Lower lobe of right lung (tissue), 2 donors: ENCODE measurements at places on chromosomes 1 and 21.

GRCh38 chr1:212030936-212031528, 4.3 kb downstream of the INTS7 start:
- no peak for DNase-seq

DNA sequence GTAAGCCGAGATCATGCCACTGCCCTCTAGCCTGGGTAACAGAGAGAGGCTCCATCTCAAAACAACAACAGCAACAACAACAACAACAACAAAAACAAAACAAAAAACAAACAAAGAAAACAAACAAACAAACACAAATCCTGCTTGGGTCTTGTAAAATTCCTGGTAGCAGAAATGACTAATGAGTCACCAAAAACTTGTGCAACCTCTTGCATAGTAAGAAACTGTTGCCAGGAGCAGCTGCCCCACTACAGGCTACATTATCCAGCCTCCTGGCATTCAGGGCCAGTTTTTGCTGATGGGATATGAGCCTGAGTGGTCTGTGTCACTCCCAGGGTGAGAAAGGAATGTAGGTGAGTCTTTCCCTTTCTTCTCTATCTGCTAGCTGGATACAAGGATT, 245.4 kb downstream of the TNR start:
- no peak for DNase-seq

GRCh38 chr1:183995322-183996039, 42.0 kb downstream of the COLGALT2 start:
- DNase-seq: peak; percentile 49

DNA sequence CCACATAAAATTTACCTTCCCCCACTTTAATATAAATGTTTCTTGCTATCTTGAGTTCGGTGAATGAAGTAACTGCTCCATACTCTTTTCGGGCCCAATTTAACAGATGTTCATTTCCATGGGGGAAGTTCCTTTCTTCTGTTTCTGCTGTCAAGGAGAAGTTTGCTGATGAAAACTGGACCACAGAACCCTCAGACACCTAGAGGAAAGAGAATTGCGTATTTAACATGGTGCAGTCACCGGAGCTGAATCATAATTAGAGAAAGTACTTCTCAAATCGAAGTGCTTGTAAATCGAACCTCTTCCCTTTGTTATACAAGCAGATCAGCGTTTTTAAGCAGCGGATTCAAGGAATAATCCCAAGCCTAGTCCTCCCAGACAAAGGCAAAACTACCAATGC, 151.2 kb downstream of the TGFBR3 start:
- no peak for DNase-seq

GRCh38 chr1:201990427-201990826, 8.0 kb downstream of the RNPEP start:
- no peak for DNase-seq

GRCh38 chr1:11855430-11855829, 3.3 kb downstream of the NPPB start:
- no peak for DNase-seq
